Fibroblast of skin of back (primary cell): ENCODE measurements at places on chromosomes 4 and X.
A peak's percentile ranks its signal among the peaks of the same experiment; 100 is the strongest.

DNA sequence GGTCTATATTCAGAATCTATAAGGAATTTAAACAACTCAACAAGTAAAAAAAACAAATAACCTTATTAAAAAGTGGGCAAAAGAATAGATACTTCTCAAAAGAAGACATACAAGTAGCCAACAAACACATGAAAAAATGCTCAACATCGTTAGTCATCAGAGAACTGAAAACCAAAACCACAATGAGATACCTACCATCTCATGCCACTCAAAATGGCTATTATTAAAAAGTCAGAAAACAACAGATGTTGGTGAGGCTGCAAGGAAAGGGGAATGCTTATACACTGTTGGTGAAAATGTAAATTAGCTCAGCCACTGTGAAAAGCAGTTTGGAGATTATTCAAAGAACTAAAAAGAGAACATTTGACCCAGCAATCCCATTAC, 201.6 kb downstream of the QDPR start:
- peak; percentile 66 for DNase-seq

DNA sequence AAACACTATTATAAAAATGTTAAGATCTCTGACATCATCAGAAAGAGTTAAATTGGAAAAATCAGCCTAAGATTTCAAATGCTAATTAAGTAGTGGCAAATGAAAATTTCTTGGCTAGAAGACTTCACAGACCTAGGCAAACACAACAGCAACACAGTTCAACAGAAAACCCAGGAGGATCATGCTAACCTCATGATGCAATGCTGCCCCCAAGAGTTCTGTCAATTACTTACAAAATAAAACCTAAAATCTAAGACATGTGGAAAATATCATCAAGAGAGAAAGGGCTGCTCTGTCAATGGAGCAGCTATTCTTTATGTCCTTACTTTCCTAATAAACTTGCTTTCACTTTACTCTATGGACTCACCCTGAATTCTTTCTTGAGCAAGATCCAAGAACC, 21.0 kb downstream of the S100G start:
- peak; percentile 63 for DNase-seq

GRCh38 chrX:10833299-10834169, 213.1 kb upstream of the MID1 start:
- peak; percentile 17 for DNase-seq

DNA sequence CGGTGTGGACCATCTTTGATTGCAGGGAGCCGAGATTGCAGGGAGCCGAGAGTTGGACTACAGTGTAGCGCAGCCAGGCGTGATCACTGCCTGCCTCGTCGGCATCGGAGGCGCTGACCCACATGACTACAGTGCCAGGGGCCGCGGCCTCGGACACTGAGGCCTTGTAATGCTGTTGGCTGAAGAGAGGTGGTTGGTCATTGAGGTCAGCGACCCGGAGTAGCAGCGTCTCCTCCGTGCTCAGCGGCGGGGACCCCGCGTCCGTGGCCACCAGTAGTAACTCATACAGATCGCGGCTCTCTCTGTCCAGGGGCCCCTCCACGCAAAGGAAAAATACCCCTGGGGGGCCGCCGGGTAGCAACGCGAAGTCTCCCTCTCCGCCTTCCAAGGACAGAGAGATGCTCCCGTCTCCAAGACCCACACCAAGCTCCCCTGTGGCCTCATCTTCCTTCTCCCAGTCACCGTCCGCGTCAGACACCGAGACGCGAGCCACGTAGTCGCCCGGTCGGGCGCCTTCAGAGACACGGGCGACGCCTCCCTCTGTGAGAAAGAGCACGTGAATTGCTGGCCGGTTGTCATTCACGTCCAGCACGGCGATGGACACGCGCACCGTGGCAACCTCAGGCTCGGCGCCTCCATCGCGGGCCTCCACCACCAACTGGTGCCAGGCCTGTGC, 1.9 kb downstream of the DCHS2 start:
- no peak for DNase-seq

DNA sequence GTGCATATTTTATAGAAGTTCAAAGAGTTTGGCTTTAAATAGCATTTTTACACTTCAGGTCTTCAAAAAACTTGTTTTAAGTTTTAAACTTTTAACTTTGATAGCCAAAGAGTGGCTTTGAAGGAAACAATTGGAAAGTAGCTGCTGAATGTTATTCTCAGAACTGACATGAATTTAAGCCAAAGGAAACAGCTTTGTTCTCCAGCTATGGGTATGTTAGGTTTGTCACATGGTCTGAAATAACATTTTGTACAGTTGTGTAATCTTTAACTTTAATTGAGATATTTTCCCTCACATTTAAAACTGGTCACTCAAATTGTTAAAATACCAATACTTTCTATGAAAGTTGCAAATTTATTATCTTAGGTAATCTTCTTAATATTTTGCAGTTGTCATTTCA, 564.7 kb downstream of the IL15 start:
- no peak for DNase-seq

DNA sequence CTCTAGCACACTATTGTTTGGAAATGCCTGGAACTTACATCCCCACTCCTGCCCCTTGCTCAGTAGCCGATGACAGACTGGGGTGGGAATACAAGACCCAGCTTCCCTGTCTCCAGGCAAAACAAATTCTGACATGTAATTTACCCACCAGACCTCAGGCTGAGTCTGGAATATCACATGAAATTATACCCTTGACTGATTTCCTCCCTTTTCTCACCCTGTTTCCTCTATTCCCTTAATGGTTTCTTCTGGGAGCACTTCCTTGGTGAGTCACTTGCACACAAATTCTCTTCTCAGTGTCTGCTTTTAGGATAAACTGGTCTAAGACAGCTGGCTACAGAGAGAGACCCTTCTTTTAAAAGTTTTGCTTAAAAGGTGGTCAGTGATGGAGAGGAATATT, 65.8 kb upstream of the DIPK2B start:
- peak; percentile 1 for DNase-seq

GRCh38 chrX:110175146-110175545, 142.7 kb downstream of the AMMECR1 start:
- DNase-seq, result no peak

DNA sequence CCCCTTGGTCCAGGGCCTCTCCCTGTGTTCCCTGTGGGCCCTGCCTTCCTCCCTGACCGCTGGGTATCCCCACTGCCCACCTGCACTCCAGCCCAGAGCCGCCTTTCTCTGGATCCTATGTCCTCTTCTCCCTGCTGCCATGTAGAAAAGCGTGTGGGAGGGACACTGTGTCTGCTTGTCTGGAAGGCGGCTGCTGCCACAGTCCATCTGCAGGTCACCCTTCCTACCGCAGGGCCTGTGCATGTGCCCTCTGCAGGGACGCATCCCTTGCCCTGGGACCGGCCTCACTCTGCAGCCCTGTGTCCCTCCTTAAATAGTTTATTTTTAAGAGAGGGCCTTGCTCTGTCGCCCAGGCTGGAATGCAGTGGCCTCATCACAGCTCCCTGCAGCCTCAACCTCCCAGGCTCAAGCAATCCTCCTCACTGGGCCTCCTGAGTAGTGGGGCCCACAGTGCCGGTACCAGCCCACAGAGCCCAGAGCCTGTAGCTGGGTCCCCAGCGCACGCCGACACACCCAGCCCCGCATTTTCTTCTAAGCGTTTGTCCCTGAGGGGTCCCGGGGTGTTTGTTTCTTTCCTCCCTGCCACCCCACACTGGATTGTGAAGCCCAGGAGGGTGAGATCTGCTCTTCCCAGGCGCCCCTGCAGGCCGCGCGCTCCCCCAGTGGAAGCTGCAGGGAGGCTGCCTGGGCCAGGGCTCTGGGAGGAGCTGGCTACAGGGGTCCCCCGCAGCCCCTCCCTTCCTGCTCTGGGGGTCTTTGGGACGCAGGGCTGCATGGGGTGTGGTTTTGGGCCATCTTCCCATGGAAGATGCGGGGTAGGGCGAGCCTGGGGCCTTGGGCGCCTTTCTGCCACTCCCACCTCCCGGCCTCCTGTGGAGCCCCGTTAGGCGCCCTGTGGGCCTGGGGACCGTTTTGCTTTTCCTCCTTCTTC, 12.8 kb upstream of the NAT8L start:
- DNase-seq, result no peak

DNA sequence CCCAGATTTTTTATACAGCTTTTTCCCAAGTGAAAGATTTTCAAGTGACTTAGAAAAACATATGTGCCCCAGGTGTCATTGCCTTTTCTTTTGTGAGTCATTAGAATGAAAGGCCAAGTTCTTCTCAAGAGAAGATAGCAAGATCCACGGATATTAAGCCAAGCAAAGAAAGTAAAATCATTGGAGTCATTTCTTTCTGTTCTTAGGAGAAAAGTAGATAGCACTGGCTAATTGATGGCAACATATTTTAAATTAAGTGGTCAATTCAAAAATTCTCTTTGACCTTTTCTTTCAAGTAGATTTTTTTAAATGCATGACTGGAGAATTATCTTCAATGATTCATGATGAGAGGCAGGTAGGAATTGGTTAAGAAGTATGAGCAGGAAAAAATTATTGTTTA, 94.4 kb downstream of the HHIP start:
- no peak for DNase-seq

DNA sequence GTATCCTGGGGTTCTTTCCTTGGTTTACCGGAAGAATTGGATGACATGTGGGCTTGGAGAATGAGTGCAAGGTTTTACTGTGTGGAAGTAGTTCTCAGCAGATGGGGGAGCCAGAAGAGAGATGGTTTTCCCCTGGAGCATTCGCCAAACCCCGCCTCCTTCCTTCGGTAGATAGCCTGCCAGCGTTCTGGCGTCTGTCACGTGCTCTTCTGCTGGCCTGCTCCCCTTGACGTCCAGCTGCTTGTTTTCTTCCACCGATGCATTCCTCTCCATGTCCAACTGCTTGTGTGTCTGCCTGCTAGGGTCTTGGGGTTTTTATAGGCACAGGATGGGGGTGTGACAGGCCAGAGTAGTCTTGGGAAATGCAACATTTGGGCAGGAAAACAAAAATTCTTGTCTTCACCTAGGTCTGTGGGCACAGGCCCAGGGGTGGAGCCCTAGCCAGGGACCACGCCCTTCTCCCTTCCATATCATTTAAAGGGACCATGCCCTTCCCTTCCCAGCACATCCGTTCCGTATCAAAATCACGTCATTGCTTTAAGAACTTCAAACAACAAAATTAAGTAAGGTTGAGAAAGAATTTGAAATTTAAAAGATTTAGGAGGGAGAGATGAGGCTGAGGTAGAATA, 538.7 kb upstream of the SMIM31 start:
- DNase-seq, result no peak

DNA sequence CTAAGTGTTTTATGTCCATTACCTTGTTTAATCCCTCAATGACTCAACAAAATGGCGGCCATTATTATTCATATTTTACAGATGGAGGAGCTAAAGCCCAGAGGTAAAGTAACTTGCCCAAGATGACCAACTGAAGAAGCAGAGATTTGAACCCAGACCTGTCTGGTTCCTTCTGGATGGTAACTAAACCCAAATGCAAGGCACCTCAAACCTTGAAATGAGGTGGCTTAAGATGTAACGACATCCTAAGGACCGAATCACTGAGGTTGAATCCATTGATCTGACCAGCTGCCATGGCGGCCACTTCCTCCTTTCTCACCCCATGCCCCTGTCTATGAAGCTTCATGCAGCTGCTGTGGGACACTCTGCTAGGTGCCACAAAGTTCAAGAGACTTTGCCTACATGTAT, 932 bp downstream of the TLR10 start:
- no peak for DNase-seq

- DNase-seq, result no peak
Observed at GRCh38 chrX:111585337-111585736, 73.9 kb downstream of the SERTM2 start.

- DNase-seq, result no peak
Observed at GRCh38 chr4:57194068-57194611, 84.0 kb upstream of the IGFBP7 start.

DNA sequence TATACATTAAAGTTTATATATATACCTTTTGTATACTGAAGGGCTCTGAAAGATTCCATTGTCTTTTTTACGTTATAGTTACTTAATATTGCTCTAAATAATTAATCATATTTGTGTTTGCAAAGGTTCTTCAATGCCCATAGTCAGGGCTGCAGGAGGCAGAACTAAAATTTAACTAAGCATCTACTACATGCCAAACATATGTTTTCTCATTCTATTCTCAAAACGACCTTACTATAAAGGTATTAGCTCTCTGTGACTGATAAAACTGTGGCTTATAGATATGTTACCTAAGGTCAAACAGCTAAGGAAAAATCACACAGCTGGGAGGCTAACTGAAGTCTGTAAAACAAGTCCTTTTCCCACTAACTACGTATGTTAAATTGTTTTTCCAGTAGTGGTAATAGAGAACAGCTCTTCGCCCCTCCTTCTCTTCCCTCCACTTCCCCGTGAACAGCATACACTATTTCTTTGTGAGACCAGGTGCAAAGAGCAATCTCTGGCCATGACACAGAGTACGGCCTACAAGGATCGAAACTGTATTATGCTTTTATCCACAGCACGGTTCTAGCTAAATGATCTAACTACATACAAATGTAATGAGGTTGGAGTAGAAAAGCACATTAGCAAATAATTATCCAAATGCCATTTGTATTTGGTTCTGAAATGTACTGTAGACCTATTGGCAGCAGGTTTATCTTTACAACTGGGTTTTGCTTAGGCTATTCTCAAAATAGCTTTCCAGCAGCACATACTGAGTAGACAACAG, 1.7 kb downstream of the CNOT6L start:
- DNase-seq, result no peak

GRCh38 chr4:19438233-19438632, 813.5 kb upstream of the SLIT2 start:
- DNase-seq, result peak; percentile 67

GRCh38 chr4:101280866-101281600, 66.3 kb downstream of the PPP3CA start:
- no peak for DNase-seq

GRCh38 chr4:38979081-38979480, 53.1 kb downstream of the TMEM156 start:
- DNase-seq, result no peak

GRCh38 chr4:173990869-173991210, 292.6 kb downstream of the FBXO8 start:
- DNase-seq, result no peak

GRCh38 chrX:102860235-102860634, 76.8 kb upstream of the RAB40AL start:
- no peak for DNase-seq

DNA sequence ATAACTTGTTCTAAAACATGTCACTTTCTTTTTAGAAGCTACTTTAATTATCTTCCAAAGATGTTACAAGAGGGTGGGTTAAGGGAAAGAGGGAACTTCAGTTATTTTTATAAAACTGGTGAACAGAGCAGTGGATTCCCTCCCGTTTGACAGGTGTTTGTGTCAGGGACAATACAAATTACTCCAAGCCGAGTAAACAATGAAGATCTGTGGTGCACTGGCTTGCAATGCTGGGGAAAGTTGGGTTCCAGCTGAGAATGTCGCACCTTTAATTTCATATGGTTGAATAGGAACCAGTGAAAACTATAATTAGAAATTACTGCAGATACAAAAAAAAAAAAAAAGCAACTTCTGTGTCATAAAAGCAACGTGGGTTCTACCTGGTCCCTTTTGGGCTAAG, 98.6 kb upstream of the TTC29 start:
- DNase-seq, result no peak

DNA sequence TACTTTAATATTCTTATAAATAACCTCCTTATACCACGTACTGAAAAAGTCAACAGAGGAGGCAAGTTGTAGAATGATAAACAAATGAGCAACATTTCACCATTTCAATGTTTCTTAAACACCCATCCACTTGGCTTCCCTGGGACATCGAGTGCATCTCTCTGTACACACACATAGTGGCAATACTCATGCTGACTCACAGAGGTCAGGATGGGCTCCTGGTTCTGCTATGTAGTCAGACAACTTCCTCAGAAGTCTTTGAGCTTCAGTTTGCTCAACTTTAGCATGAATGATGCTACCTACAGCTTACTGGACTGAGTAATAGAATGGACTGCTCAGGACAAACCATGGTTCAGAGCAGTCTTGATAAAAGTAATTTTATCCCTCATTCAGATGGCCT, 56.9 kb downstream of the MAD2L1 start:
- DNase-seq, result peak; percentile 44
